Endodermal cell (in vitro differentiated cells): ENCODE measurements at places on chromosomes 12 and 14.

DNA sequence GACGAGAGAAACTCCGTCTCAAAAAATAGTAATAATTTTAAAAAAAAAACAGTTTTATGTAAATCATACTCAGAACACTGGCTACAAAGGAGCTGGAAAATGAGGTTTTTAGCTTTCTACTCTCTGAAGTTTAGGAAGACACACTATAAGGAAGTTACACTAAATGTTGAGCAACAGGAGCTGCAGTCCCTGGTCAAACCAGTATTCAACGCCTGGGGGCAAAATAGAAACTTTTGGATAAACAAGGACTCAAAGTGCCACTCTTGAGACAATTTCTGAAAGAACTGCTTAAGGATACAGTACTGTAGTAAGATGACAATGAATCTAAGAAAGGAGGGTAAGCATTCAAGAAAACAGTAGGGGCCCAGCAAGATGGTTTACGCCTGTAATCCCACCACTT lies 29.3 kb downstream of the ACTR6 start:
- no peak for DNase-seq

GRCh38 chr14:33932576-33933345 lies 18.1 kb downstream of the EGLN3 start:
- DNase-seq: no peak

GRCh38 chr14:92481386-92481785 lies 32.2 kb upstream of the RIN3 start:
- DNase-seq: peak; percentile 49

GRCh38 chr12:80625051-80625450 lies 82.4 kb upstream of the MYF6 start:
- no peak for DNase-seq

- DNase-seq: no peak
Measured at GRCh38 chr14:72597252-72598233, 296.4 kb downstream of the DPF3 start.

GRCh38 chr12:13247596-13247995 lies 51.1 kb downstream of the EMP1 start:
- DNase-seq: peak; percentile 38

- DNase-seq: no peak
Measured at GRCh38 chr12:95681210-95681765, 109.3 kb downstream of the NTN4 start.

DNA sequence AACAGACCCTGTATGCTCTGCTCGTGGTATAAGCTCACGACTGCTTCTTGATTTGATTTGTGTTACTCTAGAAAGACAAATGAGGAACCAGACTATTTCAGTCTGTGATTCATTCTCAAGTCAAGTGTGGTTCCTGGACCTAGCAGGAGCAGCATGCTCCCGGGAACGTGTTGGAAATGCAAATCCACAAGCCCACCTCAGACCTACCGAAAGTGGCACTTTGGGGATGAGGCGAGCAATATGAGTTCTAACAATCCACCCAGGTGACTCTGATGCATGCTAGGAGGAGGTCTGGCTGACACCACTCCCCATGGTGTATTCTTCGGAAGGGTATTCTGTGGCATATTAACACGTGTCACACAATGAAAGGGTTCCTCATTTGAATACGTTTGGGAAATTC lies 59.5 kb upstream of the TMX1 start:
- no peak for DNase-seq

DNA sequence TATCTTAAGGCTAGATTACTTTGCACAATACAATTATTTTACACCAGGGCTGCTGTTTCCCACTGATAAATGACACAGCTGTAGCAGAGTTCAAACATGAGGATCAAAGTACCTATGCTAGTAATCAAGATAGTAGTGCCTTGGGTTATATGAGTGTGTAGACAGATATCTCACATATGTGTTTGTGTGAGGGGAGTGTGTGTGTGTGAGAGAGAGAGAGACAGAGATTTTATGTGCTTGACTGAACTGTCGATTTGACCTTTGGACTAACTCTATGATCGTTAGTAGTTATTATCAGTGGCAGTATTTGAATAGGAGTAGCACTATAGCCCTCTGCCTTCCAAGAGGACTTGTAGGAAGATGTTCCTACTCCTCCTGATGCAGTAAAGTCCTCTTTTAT lies 15.5 kb downstream of the PLEKHA5 start:
- no peak for DNase-seq

GRCh38 chr12:31655792-31656191 lies 3.7 kb upstream of the ETFBKMT start:
- no peak for DNase-seq
